ENCODE measurements at places on chromosomes 12 and 14. TPM values are rescaled to one million over a fixed set of nuclear protein-coding genes. Genes with fewer than 3 reads are reported as not detected.

Gene LTB4R
- total RNA-seq, result 6.5 TPM

- no peak for DNase-seq
Measured at GRCh38 chr12:46147144-46147543, 121.7 kb downstream of the SLC38A1 start.

DNA sequence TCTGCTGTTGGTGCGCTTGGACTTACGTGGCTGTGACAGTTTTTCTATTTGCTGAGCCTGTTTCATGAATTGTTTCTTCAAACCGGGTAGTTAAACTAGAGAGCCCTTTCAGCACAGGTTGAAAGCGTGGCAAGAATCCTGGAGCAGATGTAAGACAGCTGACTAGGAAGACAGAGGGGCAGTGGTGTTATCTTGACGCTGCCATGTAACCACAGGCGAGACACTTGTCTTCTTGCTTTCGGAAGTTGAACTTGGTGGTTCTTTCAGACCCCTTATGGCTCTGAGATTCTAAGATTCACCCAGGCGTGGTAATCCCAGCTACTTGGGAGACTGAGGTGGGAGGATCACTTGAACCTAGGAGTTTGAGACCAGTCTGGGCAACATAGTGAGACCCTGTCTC is 4.3 kb downstream of the EMP1 start:
- no peak for DNase-seq

Gene HOXC11
- total RNA-seq, result not detected

GRCh38 chr14:49692193-49692757 is 645 bp upstream of the KLHDC1 start:
- DNase-seq, result no peak

Gene PIP4P1
- total RNA-seq, result 44.3 TPM

Gene PIWIL1
- 0.12 TPM for total RNA-seq

DNA sequence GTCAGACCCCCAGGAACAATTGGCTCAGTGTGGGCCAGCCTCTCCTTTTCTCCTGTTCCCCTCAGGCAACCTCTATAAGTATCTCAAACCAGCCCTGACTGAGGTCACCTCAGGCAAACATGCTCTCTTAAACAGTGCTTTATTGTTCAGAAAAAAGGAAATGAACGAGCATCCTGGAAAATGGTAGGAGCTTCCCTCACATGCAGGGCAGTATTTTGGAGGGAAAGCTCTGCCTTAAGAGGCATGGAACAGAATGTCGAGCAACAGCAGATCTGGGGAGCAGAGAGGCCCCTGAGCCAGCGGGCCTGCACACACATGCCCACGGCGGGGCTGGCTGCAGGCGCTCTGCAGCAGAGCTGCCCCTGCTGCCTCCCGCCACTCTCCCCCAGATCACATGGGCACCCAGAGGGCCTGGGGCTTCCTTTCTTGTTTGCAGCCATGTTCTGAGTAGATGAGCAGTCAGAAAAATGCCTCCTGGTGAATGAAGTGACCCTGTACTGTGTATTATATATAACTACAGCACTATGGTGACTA is 42.0 kb downstream of the MOK start:
- no peak for DNase-seq

DNA sequence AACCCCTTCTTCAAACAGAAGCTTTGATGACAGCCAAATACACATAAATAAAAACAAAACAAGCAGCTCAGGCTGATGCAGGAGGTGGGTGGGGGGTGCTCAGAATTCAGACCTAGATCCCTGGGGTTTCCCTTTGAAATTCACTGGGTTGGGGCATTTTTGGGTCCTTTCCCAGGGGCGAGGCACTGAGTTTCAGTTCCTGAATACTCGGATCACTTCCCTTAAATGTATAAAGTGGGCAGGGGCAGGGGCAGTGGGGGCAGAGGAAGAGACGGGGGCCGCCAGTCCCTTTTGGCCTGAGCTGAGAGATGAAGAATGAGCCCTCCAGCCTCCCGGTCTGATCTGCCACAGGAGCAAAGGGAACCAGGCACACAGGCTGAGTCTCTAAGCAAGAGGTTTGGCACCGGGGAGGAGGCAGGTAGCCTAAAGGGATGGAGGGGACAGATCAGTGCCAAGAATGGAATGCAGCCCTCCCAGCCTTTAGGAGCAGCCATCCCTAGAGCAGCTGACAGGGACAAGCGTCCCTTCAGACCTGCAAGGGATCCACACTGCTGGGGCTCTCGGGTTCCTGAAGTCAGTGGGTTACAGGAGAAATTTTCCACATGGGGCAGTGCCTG is 20.3 kb downstream of the KDM2B start:
- DNase-seq, result no peak

DNA sequence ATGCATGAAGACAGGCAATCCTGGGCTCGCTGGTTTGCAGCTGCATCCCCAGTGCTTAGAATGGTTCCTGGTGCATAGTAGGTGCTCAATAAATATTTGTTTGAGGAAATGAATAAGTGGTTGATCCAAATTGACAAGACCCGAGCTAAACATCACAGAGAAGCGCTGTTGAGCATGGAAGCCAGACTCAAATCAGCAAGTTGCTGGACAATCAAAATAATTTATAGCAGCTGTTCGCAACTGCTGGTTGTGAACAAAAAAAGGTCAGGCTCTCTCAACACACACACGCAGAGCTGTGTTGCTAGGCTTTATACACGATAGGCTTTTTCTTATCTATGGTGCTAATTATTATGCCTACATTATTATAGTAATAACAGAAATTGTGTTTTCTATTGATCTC is 190.2 kb downstream of the TBX5 start:
- no peak for DNase-seq

DNA sequence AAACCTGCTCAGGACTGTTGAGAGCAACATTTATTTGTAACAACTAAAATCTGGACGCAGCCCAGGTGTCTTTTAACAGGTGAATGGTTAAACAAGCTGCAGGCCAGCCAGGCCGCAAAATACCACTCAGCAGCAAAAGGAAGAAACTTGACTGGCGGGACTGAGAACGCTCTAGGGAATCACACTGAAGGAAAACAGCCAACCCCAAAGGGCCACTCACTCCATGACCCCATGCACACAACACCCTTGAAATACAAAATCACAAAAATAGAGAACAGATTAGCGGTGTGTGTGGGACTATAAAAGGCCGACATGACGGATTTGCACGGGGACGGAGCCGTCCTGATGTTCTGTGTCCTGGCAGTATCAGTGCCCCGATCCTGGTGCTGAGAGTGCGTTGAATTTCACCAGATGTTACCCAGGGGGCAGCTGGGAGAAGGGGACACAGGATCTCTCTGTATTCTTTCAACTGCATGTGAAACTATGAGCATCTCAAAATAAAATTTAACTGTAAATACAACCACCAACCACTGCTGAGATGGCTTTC is 23.0 kb downstream of the VPS37B start:
- DNase-seq, result no peak

DNA sequence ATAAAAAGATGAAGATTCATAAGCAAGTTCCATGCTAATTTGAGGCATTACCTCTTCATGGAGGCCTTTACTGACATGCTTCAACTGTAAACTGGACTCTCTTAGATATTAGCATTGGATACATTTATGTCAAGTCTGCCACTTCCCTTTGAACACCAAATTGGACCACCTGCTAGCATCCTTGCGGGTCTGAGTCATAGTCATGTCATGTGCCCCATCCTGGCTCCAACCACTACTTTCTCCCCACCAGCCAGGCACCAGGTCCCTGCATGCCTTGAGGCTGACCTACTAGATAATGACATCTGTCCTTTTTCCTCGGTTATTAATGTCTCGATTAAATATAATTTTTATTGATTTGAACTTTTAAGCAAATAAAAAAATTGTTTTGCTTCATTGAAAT is 32.9 kb upstream of the EEA1 start:
- no peak for DNase-seq

Gene MAP1LC3B2
- total RNA-seq, result 0.46 TPM

- no peak for DNase-seq
Measured at GRCh38 chr12:74790931-74791330, 253.3 kb downstream of the ATXN7L3B start.

Gene CCDC175
- 0.58 TPM for total RNA-seq

- DNase-seq, result no peak
Measured at GRCh38 chr12:88416786-88417185, 163.5 kb downstream of the KITLG start.

GRCh38 chr12:29220632-29221336 is 71.7 kb downstream of the FAR2 start:
- no peak for DNase-seq

Gene COL2A1
- total RNA-seq, result 0.09 TPM

Gene GPR132
- 3.7 TPM for total RNA-seq

DNA sequence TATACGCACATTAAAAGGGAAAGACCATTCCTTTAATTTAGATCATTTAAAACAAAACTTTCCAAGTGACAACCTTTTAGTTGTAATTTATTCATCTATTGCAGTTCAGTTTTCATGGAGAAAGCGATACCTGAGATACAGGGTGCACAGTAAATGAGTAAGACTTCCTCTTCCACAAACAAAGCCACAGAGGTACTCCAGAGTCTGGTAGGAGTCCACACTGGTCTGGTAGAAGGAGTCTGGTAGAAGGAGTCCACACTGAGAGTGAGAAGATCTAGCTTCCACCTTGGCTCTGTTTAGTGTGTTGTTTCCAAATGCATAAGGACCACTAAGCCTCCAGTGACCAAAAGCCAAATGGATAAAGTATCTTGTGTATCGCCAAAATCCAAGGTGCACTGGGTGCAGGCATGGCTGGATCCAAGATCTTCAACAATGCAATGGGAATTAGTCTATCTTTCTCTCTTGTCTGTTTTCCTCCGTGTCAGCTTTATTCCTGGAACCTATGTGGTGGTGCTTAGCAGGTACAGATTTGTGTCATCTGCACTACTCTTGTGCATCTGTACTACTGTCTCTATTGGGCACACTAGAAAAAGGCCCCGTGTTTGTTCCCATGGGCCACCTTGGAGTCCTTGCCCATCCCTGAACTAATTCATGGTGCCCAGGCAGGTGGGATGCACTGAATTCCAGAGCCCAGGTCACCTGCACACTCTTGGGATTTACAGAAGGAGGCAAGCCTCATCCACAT is 331.1 kb downstream of the BCL11B start:
- no peak for DNase-seq

Gene A2M
- total RNA-seq, result 550 TPM

- no peak for DNase-seq
Measured at GRCh38 chr12:39632670-39633069, 13.1 kb upstream of the ABCD2 start.

Gene KCNJ8
- total RNA-seq, result 15.0 TPM

DNA sequence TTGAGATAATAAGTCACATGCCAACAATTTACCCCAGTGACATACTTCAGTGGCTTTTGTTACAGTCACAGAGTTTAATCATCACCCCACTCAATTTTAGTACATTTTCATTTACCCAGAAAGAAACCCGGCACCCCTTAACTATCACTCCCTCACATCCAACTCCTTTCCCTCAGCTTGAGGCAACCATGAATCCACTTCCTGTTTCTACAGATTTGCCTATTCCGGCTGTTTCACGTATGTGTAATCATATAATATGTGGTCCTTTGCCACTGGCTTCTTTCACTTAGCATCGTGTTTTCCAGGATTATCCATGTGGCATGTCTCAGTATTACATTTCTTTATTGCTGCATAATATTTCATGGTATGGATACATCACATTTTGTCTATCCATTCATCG is 147.5 kb downstream of the CFAP54 start:
- DNase-seq, result no peak

- no peak for DNase-seq
Measured at GRCh38 chr14:75457648-75458165, 29.9 kb downstream of the JDP2 start.

GRCh38 chr12:90029317-90029716 is 320.7 kb upstream of the ATP2B1 start:
- DNase-seq, result no peak

DNA sequence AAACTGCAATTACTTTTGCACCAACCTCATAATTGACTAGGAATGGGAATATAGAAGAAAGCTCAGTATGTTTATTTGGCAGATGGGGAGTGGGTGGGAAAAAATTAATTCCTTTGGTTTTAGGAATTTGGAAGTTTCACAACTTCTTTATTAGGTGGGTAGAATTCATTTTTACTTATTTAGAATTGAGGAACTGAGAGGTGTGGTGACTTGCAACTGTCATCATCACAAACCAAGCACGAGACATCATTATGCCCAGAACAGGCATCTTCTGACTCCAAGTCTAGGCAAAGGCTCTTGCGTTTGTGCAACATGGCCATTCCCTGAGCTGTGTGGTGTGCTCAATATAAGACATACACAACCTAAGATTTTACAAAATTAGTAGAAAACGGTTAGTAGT is 380.0 kb downstream of the ATP23 start:
- no peak for DNase-seq

Gene INHBC
- not detected for total RNA-seq

GRCh38 chr14:75442166-75442565 is 14.3 kb downstream of the JDP2 start:
- DNase-seq, result no peak

GRCh38 chr14:87079416-87079815 is 913.6 kb downstream of the GALC start:
- no peak for DNase-seq

DNA sequence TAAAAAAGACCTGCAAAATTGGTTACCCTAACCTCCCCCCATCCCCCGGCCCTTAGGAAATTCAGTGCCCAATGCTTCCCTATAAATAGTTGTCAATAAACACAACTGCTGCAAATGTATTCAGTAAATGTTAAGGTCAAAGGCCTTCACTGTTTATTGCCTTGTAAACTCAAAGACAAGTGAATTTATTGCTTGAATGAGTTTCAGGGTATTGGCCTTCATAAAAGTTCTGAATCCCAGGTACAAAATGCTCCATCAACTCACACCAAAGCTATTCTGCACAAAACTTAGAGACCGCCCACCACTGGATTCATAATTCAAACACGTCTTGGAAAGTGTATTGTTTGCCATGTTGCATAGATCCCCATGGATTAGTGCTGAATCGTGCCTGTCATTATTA is 63.3 kb upstream of the CDKN3 start:
- no peak for DNase-seq

DNA sequence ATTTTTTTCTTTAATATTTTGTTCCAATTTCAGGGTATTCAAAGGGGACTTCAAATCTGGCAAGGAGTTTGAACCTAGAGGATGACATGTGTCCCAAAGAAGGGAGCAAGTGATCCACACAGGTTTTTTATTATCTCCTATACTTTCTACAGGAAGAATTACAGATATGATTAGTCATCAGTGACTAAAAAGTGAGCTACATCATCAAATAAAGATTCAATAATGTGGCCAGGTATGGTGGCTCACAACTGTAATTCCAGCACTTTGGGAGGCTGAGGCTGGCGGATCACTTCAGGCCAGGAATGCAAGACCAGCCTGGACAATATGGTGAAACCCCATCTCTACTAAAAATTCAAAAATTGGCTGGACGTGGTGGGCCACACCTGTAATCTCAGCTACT is 24.2 kb downstream of the GLT8D2 start:
- no peak for DNase-seq

DNA sequence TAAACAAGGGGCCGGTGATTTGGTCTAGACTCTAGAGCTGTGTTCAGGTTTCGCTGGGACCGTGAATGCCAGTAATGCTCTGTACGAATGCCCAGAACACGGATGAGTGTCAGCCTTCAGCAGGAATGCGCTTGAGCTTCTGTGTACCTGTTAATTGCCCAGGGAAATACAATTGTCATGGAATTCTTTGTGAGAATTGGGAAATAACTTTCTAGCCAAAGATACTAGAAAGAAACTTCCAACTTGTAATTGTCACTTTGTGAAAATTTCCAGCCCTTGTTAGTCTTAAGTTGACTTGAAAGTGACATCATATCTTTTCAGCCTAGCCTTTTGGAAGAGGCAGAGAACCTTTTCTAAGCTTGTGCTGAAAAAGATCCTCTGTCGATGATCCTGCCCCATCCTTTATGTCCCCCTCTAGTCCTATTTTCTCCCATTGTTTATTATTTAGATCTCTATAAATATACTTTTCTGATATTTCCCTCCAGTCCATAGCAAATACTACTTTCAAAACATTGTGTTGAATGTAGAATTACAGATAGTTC is 2.7 kb downstream of the CHST11 start:
- DNase-seq, result no peak

All from mucosa of gallbladder (tissue), 1 donor.